Neural crest cell (in vitro differentiated cells): ENCODE measurements at places on chromosomes 2 and 18.

DNA sequence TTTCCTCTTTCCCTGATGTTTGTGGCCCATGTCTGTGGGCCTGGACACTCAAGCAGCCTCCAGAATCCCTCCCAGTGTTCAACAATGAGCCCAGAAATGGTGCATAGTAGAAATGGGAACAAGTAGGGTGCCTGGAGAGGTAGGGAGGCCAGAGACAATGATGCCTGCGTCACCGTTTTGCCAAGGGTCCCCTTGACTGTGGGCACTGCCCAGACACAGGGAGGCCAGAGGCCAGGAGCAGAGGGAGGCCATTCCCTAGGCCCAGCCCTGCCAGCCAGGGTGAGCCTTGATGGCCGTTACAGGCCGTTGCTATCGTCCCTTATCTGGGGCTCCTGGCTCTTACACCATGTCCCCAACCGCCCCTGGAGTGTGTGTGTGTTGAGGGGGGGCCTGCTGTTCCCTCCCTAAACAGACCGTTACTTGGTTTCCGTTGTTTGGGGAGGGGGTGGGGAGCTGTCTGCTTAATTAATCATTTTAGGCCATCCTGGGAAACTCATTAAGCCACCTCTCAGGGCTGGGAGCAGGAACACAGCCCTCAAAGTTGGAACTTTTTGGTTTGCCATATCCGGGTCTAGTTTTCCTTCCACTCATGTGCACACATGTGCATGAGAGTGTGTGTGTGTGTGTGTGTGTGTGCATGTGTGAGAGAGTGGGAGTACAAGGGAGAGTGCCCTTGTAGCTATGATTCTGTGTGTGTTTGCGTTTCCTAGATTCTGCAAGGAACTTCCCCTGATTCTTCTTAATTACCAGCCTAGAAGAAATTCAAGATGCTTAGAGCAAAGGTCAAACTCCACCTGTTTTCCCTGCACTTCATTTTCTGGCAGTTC is 135.2 kb upstream of the HAAO start:
- DNase-seq: no peak

- no peak for DNase-seq
These were observed 104.7 kb downstream of the KLHL29 start for GRCh38 chr2:23489471-23490322.

GRCh38 chr18:31102025-31102684 is at the start of gene DSC2:
Gene DSC2 (minus strand): TSS chr18:31102421. CDS start chr18:31101971, 450 bp downstream.
- DNase-seq: peak; percentile 41

DNA sequence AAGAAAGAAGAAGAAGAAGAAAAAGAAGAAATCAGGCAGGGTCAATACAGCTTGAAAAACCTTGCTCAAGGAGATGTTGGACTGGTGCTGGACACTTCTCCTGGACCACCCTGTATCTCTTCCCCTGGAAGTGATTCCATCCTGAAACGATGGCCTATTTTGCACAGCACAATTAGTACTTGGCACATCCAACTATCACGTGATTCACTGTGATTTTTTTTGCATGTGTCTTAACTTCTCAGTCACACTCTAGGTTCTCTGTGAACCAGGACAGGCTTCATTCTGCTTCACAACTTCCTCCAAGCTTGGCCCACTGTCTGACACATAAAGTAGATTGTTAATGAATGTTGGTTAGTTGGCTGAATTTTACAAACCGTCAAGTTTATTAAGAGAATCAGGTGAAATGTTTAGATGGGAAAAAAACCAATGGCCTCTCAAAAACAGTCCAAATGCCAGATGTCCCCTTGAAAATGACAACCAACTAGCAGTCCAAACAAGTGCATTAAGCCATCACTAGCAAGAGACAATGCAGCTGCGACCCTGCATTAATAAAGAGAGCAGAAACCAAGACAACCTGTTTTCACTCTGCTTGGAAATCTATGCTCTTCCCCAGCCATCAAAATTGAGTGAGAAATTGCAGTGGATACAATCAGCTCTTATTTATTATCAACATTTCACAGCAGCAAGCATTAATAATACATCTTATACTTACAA is 300.0 kb upstream of the CHAC2 start:
- no peak for DNase-seq

DNA sequence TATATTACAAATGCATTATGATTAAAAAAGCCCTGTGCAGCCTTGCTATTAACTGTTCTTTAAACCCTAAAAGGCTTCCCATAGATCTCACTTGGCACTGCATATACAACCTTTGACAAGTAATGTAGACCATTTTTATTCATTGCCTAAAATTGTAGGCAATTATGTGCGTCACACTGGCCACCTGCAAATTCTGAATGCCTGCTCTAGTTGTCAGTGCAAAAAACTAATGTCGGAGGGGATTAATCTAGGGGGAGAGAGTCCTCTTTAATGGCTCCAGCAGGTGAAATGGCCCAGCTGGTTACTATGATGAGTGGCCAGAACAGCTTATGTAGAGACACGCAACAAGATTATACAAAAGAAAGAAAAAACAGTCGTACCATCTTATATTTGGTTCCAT is 123.2 kb downstream of the OLA1 start:
- no peak for DNase-seq

- no peak for DNase-seq
These were observed 921 bp upstream of the FABP1 start for GRCh38 chr2:88128654-88129312.

DNA sequence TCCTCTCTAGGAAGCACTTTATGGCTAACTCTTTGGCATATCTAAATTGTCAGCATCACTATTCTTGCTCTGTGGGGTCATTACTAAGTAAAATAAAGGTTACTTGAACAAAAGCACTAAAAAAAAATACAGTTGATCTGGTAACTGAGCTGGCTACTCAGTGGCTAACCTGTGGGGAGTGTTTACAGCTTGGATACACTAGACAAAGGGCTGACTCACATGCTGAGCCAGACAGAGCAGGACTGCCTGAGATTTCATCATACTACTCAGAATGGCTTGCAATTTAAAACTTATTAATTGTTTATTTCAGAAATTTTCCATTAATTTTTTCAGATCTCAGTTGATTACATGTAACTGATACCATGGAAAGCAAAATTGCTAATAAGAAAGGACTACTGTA is 1690.4 kb upstream of the SLC39A10 start:
- no peak for DNase-seq

GRCh38 chr18:33467531-33467930 is 27.0 kb upstream of the CCDC178 start:
- DNase-seq: no peak

- DNase-seq: no peak
These were observed 60.2 kb downstream of the DPP4 start for GRCh38 chr2:162013514-162014475.

DNA sequence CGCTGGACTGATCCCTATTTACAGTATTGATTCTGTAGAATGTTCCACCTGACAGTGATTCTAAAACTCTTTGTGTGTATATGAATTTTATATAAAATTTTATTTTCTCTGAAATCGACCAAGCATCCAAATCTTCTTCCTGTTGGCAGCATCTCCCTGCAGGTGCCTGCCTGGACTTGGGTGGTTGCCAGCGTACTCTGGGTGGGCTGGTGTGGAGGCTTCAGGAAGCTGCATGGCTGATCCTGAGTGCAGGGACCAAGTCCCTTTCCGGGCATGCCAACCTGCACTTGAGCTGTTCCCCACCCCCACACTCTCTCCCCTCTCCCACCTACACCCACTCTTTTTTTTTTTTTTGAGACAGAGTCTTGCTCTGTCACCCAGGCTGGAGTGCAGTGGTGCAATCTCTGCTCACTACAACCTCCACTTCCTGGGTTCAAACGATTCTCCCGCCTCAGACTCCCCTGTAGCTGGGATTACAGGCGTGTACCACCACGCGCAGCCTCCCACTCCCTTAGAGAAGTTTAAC is 53.2 kb upstream of the ALKAL2 start:
- DNase-seq: no peak

DNA sequence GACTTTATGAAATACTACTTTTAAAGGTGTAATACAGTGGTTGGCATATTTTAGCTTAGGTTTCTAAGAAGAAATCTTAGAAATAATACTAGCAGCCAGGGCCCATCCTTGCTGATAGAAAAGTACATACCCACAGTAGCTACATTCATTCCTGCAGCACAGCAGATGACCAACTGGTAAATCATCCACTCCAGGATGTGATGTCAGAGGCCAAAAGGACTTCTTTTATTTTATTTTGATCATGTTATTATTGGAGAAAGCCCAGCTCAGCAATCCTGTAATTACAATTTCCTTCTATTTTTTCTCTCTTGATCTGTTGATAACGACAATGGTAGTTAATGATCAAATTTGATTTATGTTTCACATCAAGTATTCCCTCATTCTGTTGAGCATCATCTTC is 18.0 kb upstream of the TTN start:
- DNase-seq: no peak

DNA sequence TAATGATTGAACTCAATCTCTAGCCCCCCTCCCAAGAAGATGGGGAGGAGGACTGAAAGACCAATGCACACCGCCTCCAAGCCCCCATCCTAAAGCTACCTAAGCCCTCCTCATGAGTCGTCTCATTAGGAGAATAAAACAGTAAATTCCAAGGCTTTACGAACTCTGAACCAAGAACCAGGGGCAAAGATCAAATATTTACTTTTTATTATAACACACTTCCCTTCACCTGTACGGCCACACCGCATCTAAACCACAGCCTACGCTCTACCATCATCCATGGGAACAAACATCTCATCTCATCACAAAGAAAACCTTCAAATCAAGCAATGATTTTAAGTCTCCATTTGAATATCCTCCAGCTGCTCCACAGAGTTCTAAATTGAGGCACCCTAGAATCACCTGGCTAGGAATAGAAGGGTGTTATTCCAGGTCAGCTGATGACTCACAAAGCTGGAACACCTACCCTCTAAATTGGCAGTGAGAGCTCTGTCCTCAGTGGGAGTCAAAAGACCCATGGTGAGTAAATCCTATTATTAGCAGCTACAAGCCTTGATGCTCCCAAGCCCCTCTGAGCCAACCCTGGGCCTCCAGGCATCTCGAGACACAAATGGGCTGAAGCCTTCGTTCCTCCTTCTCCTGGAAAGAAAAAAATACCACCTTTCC is 45.6 kb upstream of the BZW1 start:
- DNase-seq: no peak

- DNase-seq: no peak
These were observed 918 bp upstream of the NABP1 start for GRCh38 chr2:191676790-191677645.

DNA sequence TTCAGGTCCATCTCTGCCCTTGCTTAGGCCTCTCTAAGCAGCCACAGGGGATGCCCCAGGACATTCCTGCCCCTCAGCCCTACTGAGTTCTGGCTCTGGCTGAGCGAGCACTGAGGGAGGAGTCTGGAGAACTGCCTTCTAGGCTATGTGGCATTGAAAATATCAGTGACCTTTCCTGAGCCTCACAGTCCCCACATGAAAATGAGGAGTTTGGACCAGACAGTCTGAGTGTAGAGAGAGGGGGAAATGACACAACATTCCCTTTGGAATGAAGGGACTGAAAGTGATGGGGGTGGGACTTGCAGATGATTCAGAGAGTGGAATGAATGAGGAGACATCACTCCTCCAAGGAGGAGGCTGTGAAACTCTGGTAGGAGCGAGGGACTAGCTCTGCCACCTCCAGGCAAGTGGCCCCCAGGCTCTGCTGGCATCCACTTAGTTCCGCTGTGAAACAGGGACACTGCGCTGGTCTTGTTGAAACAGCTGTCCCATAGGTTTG is 8.0 kb downstream of the TNS1 start:
- no peak for DNase-seq

GRCh38 chr2:2699121-2699505 is 368.0 kb upstream of the MYT1L start:
- peak; percentile 27 for DNase-seq

GRCh38 chr2:72950558-72951255 is 33.4 kb downstream of the EMX1 start:
- DNase-seq: no peak

GRCh38 chr2:27988718-27989117 is 98.2 kb downstream of the BABAM2 start:
- no peak for DNase-seq

DNA sequence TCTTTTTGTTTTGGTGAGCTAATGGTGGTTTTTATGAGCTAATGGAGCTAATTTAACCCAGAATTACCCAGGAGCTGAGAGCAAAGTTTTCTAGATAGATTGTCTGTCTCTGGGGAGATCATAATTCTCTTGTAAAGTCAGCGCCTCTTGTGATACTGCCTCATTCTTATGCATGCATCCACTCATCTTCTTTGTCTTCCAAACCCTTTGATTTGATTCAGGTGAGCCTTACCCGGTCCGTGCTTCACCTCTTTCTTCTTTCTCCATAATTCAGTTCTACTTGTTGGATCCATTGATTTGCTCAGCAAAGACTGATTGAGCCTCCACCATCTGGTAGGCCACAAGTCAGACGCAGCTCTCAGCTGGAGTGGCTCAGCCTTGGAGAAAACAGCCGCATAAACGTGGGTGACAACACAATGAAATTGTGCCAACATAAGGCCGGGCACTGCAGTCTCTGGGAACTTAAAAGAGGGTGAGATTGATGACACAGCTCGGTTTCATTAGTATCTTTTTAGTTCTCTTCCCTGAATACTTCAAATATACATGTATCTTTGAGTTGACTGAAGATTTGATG is 158.5 kb upstream of the SH3BP4 start:
- no peak for DNase-seq

GRCh38 chr2:188307850-188308283 is 16.2 kb downstream of the GULP1 start:
- no peak for DNase-seq

DNA sequence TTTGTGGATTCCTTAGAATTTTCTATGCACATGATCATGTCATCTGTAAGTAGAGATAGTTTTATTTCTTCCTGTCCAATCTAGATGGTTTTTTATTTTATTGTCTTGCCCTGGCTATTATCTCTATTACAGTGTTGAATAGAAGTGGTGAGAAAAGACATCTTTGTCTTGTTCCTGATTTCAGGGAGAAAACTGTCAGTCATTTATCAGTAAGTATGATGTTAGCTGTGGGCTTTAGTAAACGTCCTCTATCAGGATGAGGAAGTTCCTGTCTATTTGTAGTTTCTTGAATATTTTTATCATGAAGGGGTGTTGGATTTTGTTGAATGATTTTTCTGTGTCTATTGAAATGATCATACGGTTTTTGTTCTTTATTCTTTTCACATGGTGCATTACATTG is 5.3 kb downstream of the PLEKHH2 start:
- DNase-seq: no peak
